A549 treated with Hydrocortisone at 1 μM for 4 hours (cell line): ENCODE measurements at places on chromosomes 7 and 10. TPM values are rescaled to one million over a fixed set of nuclear protein-coding genes. Genes with fewer than 3 reads are reported as not detected.

ANXA8L1 gene
- 94.4 to 128 TPM (median 105 TPM) in 5 replicates for total RNA-seq

AUTS2 gene
- 3.0 to 4.2 TPM (median 3.6 TPM) in 5 replicates for total RNA-seq

TAS2R41 gene
- not detected in 5 replicates for total RNA-seq

NEUROD6 gene
- total RNA-seq = not detected in 5 replicates

DOCK1 gene
- total RNA-seq = 18.8 to 27.0 TPM (median 23.9 TPM) in 5 replicates

LRRC4 gene
- not detected in 5 replicates for total RNA-seq

NEBL gene
- total RNA-seq = 8.1 to 11.9 TPM (median 10.9 TPM) in 5 replicates

PDIA4 gene
- total RNA-seq = 164 to 209 TPM (median 175 TPM) in 5 replicates

ZCCHC24 gene
- 2.6 to 4.0 TPM (median 3.6 TPM) in 5 replicates for total RNA-seq

ACHE gene
- 2.4 to 3.2 TPM (median 3.0 TPM) in 5 replicates for total RNA-seq
